MV-4-11 (cell line): ENCODE measurements at places on chromosomes 13 and 19.

DNA sequence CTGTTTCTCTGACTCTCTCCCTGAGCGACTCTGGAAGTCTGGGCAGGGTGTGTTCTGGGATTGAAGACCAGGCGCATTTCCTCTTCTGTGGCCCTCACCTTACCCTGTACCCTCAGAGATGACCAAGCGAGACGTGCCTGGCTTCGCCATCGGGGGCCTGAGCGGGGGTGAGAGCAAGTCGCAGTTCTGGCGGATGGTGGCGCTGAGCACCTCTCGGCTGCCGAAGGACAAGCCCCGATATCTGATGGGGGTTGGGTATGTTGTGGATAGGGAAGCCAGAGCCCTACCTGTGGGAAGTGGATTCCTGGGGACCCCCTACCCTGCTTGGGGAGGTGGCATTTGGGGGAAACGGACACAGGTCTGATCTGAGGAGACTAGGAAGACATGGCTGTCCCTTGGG, 5.8 kb upstream of the DNM2 start:
- no peak for DNase-seq

GRCh38 chr13:83065108-83065507, 817.2 kb downstream of the SLITRK1 start:
- DNase-seq: no peak

GRCh38 chr19:10112037-10112761, 706 bp downstream of the P2RY11 start:
- peak; percentile 67 for DNase-seq

DNA sequence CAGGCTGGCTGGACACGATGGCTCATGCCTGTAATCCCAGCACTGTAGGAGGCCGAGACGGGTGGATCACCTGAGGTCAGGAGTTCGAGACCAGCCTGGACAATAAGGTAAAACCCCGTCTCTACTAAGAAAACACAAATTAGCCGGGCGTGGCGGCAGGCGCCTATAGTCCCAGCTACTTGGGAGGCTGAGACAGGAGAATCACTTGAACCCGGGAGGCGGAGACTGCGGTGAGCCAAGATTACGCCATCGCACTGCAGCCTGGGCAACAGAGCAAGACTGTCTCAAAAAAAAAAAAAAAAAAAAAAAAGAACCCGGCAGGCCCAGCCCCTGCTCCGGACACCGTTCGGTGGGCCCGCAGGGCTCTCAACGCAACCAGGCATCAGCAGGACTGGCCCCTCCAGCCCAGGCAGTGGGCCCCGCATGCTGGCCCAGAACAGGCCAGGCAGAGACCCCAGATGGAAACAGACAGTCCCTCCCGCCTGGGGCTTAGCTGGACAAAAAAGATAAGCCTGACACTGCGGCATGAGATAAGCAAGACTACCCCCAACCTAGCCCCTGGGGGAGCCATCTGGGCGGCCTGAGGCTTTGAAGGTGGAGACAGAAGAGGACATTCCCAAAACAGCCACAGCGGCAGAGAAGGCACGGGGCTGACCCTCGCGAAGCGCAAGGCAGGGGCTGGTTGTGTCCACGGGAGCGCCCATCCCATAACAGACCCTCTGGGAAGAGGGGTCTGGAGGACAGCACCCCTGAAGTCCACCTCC, 11.6 kb downstream of the REXO1 start:
- no peak for DNase-seq

- no peak for DNase-seq
These were observed 176.8 kb downstream of the OXGR1 start for GRCh38 chr13:96817336-96817941.

DNA sequence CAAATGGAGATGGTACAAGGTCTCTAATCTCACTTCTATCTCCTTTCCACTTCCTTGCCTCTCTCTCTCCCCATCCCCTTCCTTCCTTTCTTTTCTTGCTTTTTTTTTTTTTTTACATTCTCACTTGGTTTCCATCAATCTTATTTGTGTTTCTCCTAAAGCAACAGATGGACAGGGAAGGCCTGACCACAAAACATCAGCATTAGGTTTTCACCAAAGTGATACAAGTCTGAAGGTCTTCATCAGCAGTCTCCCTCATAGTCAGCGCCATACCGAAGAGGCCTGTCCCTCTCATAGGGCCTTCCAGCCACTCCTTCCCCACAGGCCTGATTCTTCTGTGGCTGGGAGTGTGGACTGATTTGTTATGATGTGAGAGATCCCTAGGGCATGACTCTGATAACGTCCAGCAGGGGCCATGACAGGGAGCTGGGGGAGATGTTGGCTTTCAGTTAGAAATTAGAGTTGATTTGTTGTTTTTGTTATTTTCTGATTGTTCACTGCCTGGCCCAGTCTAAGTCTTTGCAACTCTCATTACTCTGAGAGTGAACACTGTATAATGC, 158.7 kb downstream of the SLC7A1 start:
- DNase-seq: no peak

GRCh38 chr13:26646603-26647002, 89.1 kb downstream of the WASF3 start:
- DNase-seq: no peak

- no peak for DNase-seq
These were observed 1.5 kb downstream of the ACP4 start for GRCh38 chr19:50791594-50792271.

DNA sequence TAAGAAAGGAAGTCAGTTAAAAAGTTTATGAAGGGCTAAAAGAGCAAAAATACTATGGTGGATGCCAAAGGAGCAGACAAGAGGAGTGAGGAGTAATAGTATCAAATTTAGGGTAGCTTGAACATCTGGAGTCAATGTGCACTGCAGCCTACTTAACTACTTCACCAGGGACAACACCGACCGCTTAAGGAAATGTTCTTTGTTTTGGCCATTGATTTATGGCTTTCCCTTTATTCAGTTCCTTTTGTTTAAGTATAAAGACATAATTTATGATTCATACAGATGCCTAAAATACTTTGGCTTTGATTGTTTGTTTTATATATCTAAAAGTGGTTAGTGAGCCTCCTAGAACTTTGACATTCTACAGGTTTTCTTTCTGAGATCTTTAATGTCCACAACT, 276.3 kb upstream of the PRR20A start:
- DNase-seq: no peak

DNA sequence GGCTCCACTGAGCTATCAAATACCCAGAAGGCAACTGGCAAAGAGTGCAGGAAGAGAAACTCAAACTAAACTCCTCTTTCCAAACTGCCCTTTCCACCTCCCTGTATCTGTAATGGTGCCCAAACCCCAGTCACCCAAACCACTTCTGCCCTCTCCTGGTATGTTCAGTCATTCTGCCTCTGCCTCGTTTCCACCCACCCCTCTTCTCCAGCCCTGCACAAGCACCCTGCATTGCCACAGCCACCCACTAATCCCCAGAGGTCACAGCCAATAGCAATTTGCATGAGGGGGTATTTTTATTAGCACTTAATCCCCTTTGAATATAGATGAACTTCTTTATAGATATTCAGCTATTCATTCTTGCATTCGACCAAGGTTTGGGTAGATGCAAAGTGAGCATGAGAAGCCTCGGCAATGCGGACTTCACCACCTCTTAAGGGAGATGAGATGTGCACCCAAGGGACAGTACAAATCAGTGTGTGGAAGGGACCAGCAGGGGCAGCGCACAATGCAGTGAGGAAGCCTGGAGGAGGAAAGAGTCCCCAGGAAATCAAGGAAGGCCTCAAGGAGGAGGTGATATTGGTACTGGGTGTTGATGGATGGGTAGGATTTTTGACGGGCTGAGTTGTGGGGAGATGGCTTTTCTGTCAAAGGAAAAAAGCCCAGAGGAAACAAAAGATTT, 12.4 kb downstream of the TMEM272 start:
- peak; percentile 83 for DNase-seq

- no peak for DNase-seq
These were observed 24.3 kb downstream of the TMTC4 start for GRCh38 chr13:100650326-100650725.

- no peak for DNase-seq
These were observed 7.8 kb downstream of the MIR17HG start for GRCh38 chr13:91355099-91355825.

DNA sequence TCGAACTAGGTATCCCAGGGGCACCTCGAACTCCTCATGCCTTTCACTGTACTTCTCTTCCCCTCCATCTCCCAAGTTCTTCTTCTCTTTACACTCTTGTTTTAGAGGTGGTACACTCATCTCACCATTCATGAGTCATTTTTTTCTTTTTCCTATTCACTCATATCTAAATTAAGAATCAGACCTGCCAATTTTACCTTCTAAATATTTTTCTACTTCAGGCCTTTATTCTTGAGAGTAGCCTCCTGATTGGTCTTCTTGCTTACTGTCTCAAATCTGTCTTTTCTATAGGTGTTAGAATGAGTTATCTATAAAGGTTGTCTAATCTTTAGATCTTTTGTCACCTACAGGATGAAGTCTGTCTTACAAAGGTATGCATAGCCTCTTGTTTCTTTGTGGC, 20.7 kb downstream of the TDRD3 start:
- no peak for DNase-seq

GRCh38 chr13:94300401-94300800, 179.1 kb downstream of the DCT start:
- DNase-seq: no peak
